ENCODE measurements at places on chromosomes 4 and X. TPM values are rescaled to one million over a fixed set of nuclear protein-coding genes. Genes with fewer than 3 reads are reported as not detected.
A peak's percentile ranks its signal among the peaks of the same experiment; 100 is the strongest.

The PGM2 gene
- 33.4 TPM for total RNA-seq

GRCh38 chr4:86935853-86936733 lies 1.3 kb downstream of the AFF1 start:
- no peaks in the 10 kb centered on the region for H3K36me3 ChIP-seq
- peak; percentile 66 for DNase-seq
- peak overlapping the region; percentile 84 for H3K4me3 ChIP-seq
- H3K27me3 ChIP-seq = no peaks in the 10 kb centered on the region

The SMARCA5 gene
- total RNA-seq = 64.5 TPM

The PNMA6F gene
- total RNA-seq = not detected

DNA sequence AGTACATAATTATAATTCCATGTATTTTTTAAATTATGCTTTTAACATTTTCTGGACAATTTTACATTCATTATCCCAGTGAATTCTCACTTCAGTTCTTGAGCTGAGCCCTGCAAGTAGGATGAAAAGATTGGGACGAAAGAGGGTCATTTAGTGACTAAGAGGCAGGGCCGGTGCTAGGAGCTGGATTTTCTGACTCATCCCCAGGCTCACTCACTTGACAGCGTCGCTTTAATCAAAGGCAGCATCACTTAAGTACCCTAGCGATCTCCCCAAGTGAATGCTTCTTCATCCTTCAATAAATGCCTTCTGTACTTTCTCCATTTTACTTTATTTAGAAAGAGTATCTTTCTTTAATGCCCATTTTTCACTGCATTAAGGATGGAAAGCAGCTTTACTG lies 263.6 kb downstream of the HS3ST1 start:
- no peaks in the 10 kb centered on the region for H3K36me3 ChIP-seq
- DNase-seq = no peak
- no peaks in the 10 kb centered on the region for H3K27me3 ChIP-seq
- no peak overlapping the region for H3K4me3 ChIP-seq
- no peak overlapping the region for H3K27ac ChIP-seq

Measured in Caco-2 (cell line).